ENCODE measurements at places on chromosomes 5 and 9.

DNA sequence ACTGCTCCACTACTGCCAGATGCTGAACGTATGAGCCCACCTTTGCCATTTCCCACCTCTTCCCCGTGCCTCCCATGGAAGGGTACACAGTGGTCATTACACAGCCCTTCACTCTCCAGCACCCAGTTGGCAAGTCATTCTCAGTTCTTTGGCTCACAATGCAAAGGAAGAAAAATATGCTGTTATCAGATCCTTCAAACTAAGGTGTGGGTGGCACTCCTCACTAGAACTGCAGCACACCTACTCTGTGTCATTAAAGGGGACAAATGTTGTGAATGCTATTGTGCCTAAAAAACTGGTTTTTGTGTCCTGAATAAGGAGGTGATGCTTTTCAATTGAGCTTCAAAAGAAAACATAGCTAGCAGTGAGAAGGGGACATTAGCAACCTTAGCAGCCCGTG is 183.1 kb upstream of the SNX2 start:
- no peak for DNase-seq

DNA sequence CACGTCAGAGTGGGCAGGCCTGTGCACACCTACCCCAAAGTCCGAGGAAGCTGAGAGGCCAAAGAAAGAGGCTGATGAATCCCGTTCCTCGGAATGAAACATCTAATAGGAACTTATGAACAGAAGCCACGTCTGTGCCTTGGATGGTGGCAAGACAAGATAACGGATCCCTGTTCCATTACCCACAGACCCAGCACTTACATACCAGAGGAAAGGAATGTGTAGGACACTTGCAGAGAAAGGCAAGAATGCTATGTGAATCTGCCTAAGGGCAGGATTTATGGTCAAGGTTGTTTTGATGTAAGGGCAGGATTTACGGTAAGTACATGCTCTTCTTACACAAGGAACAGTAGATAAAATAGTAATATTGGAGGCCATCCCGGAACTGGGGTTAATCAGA is 93.2 kb downstream of the WDR41 start:
- no peak for DNase-seq

DNA sequence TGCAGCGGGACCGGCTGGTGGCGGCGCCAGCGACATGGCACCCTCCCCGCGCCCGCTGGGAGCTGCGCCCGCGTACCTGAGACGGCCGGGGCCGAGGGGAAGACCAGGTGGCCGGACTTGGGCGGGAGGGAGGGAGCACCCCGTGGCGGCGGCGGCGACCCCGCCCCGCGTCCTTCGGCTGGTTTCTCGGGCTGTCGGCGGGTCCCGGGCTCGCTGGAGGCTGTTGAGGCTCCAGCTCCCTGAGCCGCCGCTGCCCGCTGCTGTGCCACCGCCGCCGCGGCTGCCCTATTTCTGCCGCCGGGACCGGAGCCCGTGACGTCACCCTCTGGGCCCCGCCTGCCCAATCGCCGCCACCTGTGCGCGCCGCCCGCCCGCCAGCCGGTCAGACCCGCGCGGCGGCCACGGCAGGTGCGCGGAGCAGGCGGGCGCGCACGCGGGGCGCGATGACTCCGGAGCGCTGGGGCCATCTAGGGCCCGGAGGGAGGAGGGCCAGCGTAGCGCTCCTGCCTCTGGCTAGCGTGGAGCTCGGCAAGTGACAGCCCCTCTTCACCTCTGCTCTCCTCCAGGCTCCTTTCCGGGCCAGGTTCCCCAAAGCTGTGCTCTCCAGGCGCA is at the start of gene FSTL4:
Gene FSTL4 (minus strand): TSS at position 293 of the 612 bp plus-strand sequence.
- DNase-seq: peak; percentile 24

GRCh38 chr9:4138781-4139180 is 161.1 kb downstream of the GLIS3 start:
- DNase-seq: no peak

DNA sequence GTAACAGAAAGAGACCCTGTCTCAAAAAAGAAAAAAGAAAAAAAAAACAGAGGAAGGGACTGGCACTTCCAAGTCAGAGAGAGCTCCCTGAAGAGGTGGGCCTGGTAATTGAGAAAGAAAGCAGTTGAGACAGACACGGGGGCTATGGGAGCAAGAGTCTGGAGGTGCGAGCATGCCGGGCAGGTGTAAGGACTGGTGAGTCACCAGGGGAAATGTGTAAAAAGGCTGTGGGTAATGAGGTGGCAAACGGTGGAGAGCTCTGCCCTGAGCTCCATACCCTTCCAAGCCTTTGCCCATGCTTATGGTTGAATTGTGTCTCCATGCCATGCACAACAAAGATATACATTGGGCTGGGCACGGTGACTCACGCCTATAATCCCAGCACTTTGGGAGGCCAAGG is 18.0 kb upstream of the JADE2 start:
- no peak for DNase-seq

DNA sequence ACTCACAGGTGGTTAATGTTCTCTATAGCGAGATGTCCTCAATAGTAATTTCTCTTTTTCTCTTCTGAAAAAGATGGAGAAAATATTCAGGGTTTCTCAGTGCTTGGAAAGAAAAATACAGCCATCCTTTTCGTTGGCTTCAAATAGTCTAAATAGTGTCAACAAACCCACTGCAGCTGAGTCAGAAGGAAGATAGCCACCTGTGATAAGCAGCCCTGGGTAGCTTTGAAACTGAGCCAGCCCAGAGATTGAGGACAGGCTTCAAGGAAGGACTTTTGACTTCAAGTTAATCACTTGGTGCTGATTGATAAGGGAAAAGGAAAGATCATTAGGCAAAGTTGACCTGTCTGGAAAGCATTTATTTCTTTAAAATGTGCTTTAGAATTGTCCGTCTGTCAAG is 78.7 kb upstream of the TYRP1 start:
- DNase-seq: no peak

- no peak for DNase-seq
Measured at GRCh38 chr9:118401546-118401945, 697.3 kb downstream of the TLR4 start.

GRCh38 chr9:84711398-84711777 is 41.9 kb downstream of the NTRK2 start:
- DNase-seq: no peak

DNA sequence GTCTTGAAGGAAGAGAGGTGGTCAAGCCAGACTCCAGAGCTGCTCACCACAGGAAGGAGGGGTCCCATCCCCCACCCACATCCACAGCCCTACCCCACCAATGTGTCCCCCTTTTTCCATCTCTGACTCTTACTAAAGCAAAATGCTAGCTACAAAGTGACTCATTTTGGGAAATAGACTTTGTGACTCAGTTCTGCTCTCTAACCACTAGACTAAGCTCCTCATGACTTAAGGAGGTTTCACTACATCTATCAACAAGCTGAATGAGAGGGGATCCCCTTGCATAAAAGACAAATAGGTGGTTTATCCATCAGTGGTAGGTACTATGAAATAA is 35.1 kb upstream of the ADRB2 start:
- no peak for DNase-seq

DNA sequence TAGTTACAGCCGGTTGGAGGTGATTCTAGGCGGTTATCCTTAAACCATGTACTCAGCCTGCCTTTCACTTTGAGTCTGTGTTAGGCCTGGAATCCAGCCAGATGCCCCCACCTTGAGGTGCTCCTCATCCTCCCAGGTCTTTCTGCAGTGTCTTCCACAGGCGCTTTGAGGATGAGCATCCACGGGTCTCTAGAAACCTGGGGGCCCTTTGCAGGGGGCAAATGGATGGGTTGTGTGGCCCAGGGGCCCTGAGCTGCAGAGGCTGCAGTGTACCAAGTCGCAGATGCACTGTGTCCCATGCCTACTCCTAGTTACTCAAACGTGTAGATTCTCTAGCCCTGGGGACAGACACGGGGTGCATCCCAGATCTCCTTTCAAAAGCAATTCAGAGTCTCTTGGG is 242.1 kb upstream of the IRX1 start:
- DNase-seq: no peak

DNA sequence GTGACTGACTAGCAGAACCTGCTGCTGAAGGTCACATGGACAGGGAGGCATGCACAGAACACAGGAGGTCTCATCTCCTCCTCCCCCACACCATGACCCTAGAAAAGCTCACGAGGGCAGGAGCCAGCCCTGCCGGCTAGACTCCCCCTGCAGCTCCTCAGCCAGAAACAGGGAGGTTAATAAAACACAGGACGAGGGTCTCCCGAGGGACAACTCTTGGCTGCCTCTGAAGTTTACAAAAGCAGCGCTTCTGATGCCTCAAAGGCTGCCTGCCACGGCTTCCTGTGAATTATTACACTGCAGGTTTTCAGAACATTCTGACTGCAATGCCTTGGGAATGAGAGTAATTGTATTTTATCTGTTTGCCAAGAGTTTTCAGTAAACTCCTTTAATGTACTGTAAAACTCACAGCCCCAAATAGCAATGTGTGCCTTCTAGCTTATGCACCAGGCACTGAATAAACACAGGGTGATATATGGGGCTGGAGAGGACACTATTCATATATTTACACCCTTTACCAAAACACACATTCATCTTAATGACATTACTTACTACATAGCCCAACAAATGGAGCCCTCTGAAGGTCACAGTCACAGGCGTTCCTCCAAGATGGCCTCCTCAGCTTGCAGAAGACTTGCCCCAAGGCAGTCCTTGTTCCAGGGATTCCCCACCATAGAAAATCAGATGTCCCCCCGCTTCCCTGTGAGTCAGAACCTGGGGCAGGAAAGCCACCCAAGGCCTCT is 83.7 kb downstream of the C5orf15 start:
- no peak for DNase-seq

- no peak for DNase-seq
Measured at GRCh38 chr9:75858497-75859092, 31.9 kb upstream of the PCSK5 start.

- DNase-seq: no peak
Measured at GRCh38 chr5:171646102-171647042, 139.2 kb upstream of the SMIM23 start.

DNA sequence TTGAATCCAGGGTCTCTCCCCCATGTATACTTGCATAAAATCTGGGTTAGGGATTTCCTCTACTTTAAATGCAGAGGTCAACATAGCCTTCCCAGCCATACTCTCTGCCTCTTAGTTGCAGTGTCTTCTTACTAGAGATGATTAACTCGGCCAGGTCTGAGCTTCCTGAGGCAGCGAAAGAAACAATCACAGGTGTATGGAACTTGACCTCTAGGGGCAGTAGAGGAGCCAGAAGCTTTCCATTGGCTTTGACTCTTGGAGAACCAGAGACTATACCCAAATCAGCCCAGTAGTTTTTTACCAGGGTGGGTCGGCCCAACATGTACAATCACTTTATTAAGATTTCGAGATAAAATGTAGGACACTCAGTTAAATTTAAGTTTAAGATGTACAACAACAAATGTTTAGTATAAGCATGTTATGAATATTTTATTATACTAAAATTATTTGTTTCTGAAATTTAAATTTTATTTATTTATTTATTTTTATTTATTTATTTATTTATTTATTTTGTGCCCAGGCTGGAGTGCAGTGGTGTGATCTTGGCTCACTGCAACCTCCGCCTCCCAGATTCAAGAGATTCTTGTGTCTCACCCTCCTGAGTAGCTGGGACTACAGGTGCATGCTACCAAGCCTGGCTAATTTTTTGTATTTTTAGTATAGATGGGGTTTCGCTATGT is 48.0 kb upstream of the DMRT3 start:
- DNase-seq: no peak

DNA sequence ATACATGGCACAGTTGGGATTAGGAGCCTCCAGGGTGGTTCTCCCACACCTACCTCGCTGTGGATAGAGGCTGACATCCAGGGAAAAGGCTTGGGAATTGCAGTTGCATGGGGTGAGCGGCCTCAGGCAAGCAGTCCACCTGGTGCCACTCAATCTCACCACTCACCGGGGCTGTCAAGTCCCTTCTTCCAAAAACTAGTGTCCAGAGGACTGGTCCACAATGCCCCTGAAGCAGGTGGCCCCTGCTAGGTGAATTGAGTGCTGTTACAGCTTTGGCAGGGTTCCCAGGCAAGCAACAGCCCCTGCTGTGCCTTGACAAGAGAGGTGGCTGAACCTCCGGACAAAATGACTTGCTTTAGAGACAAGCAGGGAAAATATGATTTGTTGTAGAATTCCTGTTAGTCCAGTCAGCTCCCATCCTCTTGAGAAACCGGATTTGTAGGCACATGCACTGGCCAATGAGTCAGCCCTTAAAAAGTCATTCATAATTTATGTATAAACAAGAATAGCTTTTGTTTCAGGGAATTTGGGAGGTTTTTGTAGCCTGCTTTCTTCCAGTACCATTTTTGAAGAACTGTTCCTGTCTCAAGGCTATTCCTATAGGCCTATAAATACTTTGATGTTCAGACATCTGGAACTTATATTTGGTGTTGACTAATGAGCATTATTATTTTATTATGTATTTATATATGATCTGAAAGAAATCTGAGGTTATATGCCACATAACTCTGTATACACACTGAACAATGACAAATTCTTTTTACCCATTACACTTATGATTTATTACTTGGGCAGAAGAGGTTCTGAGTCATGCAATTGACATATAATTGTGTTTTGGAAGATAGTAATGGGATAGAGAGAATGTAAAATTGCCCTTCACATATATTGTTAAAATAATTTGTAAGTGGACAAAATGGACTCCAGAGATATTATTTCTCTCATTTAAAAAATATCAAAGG is 411.1 kb downstream of the ACTL7B start:
- DNase-seq: no peak

DNA sequence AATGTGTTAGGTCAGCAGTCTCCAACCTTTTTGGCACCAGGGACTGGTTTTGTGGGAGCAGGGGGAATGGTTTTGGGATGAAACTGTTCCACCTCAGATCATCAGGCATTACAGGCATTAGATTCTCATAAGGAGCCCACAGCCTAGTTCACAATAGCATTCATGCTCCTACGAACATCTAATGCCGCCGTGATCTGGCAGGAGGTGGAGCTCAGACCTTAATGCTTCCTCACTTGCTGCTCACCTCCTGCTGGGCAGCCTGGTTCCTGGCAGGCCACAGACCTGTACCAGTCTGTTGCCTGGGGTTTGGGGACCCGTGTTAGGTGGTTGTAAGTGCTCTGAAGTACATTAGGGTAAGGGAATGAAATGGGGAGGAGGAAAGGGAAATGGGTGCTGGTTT is 9.7 kb upstream of the CTNNA1 start:
- DNase-seq: no peak

DNA sequence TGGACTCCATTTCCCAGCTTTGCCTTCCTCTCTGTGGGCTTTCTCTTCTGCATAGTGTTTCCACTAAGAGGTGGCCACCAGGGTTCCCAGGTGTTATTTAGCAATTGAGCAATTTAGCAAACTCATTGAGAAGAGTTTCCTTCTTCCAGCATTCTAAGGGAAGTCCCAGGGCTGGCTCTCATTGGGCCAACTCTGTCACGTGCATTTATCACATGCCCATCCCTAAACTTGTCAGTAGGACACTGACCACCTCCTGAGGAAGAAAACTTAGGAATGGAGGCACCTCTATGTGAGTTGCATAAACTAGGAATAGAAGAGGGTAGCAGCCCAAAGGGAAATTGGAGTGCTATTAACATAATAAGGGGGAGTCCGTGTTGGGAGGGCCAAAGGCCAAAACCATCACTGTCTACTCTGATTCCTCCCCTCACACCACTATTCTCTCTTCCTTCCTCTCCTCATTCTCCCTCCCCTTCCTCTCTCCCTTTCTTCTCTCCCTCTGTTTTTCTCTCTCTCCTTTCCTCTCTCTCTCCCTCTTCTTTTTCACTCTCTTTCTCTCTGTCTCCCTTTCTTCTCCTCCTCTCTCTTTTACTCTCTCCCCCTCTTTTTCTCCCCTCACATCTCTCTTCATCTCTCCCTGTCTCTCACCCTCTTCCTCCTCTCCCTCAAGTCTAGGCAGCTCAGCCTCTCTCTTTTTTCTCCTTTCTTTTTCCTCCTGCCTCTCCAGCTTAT is 213.4 kb downstream of the PALM2AKAP2 start:
- DNase-seq: no peak

- no peak for DNase-seq
Measured at GRCh38 chr5:135172718-135173117, 138.7 kb upstream of the PITX1 start.

- no peak for DNase-seq
Measured at GRCh38 chr5:168318240-168318639, 26.8 kb downstream of the WWC1 start.
